Activated CD4-positive, alpha-beta T cell treated with anti-CD3 and anti-CD28 coated beads for 36 hours (primary cell): ENCODE measurements at places on chromosomes 1 and 21. TPM values are rescaled to one million over a fixed set of nuclear protein-coding genes. Genes with fewer than 3 reads are reported as not detected.

The FAM163A gene
- total RNA-seq, result not detected

The AURKAIP1 gene
- total RNA-seq, result 89.5 TPM

DNA sequence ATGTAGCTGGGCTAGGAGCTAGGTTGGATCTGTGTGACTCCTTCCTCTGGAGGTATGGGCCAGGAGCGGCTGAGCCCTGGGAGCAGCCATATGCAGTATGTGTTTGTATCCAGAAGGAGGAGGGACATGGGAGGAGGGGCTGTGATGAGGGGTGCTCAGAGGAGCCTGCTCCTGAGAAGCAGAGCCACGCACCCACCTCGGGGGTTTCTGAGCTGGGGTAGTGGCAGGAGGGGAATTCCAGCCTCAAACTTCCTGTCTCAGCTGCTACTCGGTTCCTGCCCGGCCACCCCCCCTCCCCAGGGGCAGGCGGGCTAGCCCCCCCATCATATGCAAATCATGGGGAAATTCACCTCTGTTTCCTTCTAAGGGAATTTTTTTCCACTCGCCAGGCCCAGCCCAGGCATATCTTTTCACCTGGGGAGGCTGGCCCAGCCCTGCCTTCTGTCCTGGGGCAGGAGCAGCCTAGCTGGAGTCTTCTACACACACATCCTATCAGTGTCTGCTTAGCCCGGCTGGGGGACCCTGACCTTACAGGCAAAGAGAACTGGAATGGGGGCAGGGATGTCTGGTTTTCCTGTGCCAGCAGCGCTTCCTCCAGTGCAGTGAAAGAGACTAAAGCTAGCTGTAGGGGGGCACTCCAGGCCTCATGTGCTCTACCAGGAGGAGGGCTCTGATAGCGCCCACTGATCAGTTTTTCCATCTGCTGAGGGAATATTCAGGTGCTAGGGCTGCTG lies 3.0 kb downstream of the ZC3H12A start:
- H3K4me1 ChIP-seq, result peaks cover 43% of the 10 kb centered on the region
- H3K36me3 ChIP-seq, result peaks cover 74% of the 10 kb centered on the region
- DNase-seq, result peak; percentile 90

- DNase-seq, result no peak
- H3K4me1 ChIP-seq, result no peaks in the 10 kb centered on the region
- H3K4me3 ChIP-seq, result no peak overlapping the region
- no peaks in the 10 kb centered on the region for H3K36me3 ChIP-seq
- H3K27me3 ChIP-seq, result peaks cover 4% of the 10 kb centered on the region
Observed at GRCh38 chr1:95263450-95263849, 29.4 kb downstream of the RWDD3 start.

- no peaks in the 10 kb centered on the region for H3K27me3 ChIP-seq
- peaks cover 22% of the 10 kb centered on the region for H3K4me1 ChIP-seq
- H3K4me3 ChIP-seq, result no peak overlapping the region
- no peak for DNase-seq
Observed at GRCh38 chr1:158145173-158145719, 35.4 kb upstream of the CD1D start.

The FAM177B gene
- total RNA-seq, result not detected

GRCh38 chr1:58939146-58939545 lies 155.3 kb upstream of the JUN start:
- no peak for DNase-seq
- no peak overlapping the region for H3K4me3 ChIP-seq
- H3K36me3 ChIP-seq, result no peaks in the 10 kb centered on the region
- no peak overlapping the region for H3K27ac ChIP-seq
- no peaks in the 10 kb centered on the region for H3K27me3 ChIP-seq

The MAP1LC3C gene
- not detected for total RNA-seq

- H3K4me3 ChIP-seq, result no peak overlapping the region
- no peaks in the 10 kb centered on the region for H3K4me1 ChIP-seq
- H3K27ac ChIP-seq, result no peak overlapping the region
- H3K27me3 ChIP-seq, result peaks cover 9% of the 10 kb centered on the region
Observed at GRCh38 chr1:74771913-74772515, 39.1 kb downstream of the TYW3 start.

The PADI3 gene
- total RNA-seq, result not detected

The PRDM16 gene
- 0.32 TPM for total RNA-seq

The FCRL2 gene
- total RNA-seq, result not detected

GRCh38 chr1:6675941-6676340 lies 25.7 kb downstream of the DNAJC11 start:
- H3K36me3 ChIP-seq, result peaks cover 43% of the 10 kb centered on the region
- H3K4me3 ChIP-seq, result no peak overlapping the region
- DNase-seq, result no peak
- H3K4me1 ChIP-seq, result no peaks in the 10 kb centered on the region
- no peaks in the 10 kb centered on the region for H3K27me3 ChIP-seq

DNA sequence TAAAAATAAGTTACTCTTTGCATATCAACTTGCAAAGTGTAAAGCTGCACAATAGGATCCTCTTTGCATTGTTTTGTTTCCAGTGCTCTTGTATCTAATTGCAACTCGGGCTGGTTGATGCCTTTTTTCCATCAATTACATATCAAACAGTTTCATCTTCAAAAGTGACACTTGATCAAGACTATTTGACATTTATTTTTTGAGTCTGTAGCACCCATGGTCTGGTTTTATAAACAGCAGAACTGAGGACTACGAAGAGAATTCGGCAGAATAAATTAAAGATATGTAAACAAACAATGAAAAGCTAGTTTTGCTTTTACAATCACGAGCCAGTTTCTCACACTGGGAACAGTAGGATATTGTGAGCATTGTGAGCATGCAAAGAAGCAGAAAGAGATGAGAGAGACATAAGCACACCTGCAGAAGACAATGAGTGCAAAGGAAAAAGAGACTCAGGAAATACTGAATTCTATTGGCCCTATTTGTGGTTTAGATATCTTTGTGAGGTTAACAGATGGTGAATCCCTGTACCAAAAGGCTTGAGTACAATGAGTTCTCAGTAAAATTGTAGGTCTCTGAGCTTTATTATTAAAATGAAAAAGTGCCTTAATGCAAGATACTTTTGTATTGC lies 45.4 kb downstream of the RPL5 start:
- peaks cover 13% of the 10 kb centered on the region for H3K36me3 ChIP-seq
- H3K27me3 ChIP-seq, result no peaks in the 10 kb centered on the region
- peak overlapping the region; percentile 83 for H3K27ac ChIP-seq
- peak overlapping the region; percentile 56 for H3K4me3 ChIP-seq

- no peak for DNase-seq
- H3K27ac ChIP-seq, result no peak overlapping the region
- no peaks in the 10 kb centered on the region for H3K4me1 ChIP-seq
- H3K4me3 ChIP-seq, result no peak overlapping the region
- no peaks in the 10 kb centered on the region for H3K36me3 ChIP-seq
Observed at GRCh38 chr1:103156966-103157365, 48.6 kb upstream of the COL11A1 start.

- H3K36me3 ChIP-seq, result peaks cover 24% of the 10 kb centered on the region
- H3K27me3 ChIP-seq, result no peaks in the 10 kb centered on the region
- no peak for DNase-seq
- H3K4me1 ChIP-seq, result no peaks in the 10 kb centered on the region
Observed at GRCh38 chr1:45569571-45569961, 14.3 kb upstream of the NASP start.

DNA sequence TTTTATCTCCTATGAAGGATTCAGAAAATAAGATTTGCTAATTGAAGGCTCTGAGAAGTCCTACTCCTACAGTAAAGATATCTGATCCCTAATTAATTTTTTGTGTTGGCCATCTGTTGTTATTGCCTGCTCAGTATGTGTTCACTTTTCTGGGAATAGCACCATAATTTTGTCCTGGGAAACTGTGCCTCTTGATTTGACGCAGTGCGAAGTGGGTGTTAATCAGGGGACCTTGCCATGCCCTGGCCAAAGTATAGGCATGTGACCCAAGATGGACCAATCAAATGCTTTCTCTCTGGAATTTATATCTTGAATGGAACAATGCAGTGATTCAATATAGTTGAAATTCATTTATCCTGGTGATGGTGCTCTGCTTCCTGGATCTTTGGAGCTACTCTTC lies 30.4 kb upstream of the GNG12 start:
- H3K36me3 ChIP-seq, result no peaks in the 10 kb centered on the region
- no peaks in the 10 kb centered on the region for H3K4me1 ChIP-seq
- H3K27ac ChIP-seq, result no peak overlapping the region
- peaks cover 26% of the 10 kb centered on the region for H3K27me3 ChIP-seq
- DNase-seq, result no peak
- H3K4me3 ChIP-seq, result no peak overlapping the region

The KCNH1 gene
- not detected for total RNA-seq

DNA sequence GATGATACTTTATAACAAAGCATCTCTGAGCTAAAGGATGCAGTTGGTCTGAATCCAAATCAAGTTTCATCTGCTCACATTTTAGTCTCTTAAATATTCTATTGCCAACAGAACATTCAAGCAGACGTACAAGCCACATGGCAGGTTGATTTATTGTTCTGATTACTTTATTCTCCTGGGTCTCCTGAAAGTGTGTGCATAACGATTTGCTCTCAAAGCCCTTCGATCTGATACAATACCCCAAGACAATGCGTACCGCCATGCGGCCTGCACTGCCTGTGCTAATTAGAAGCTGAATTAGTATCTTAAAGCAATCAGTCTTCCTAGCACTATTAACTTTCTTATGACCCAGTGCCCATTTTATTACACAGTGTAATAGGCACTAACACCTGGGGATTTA lies 56.9 kb downstream of the FHAD1 start:
- no peak overlapping the region for H3K27ac ChIP-seq
- peaks cover 6% of the 10 kb centered on the region for H3K27me3 ChIP-seq
- H3K36me3 ChIP-seq, result no peaks in the 10 kb centered on the region
- DNase-seq, result no peak
- H3K4me1 ChIP-seq, result no peaks in the 10 kb centered on the region

DNA sequence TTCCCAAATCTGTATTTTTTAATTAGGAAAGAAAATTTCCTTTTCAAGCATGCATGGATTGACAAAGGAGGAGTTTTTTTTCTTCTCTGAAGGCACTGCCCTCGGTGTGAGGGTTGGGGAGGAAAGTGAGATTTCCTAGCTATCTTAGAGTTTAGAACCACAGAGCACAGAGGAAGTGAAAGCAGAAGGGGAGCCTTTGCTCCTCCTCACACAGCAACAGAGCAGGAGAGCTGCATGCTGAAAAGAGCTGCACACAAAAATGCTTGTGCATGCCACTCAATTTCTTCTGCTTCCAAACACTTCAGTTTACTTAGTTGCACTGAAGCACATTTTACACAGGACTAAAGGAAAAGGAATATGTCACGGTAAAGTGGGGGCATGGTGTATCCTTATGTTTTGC lies 308.1 kb downstream of the GPATCH2 start:
- H3K27me3 ChIP-seq, result no peaks in the 10 kb centered on the region
- no peak for DNase-seq
- H3K4me3 ChIP-seq, result no peak overlapping the region
- no peak overlapping the region for H3K27ac ChIP-seq

DNA sequence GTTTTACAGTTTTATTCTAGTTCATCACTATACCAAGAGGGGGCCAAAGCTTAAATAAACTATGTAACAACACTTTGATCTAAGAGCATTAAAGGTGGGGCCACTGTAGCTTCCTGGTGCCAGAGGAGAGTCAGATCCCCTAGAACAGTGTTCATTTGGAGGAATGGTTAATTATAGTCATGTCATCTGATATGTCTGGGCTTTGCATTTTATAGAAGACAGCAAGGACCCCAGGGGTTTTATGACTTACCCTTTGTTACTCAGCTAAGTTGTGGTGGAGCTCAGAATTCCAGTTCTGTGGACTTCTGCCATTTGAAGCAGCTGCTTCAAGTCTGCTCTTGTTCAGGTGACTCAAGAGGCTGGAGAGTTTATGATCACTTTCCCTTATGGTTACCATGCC lies 16.7 kb downstream of the KDM4A start:
- no peak overlapping the region for H3K27ac ChIP-seq
- no peak for DNase-seq
- H3K36me3 ChIP-seq, result peaks cover 75% of the 10 kb centered on the region
- no peaks in the 10 kb centered on the region for H3K27me3 ChIP-seq

GRCh38 chr1:234840253-234840652 lies 230.3 kb upstream of the IRF2BP2 start:
- H3K4me3 ChIP-seq, result no peak overlapping the region
- no peak overlapping the region for H3K27ac ChIP-seq
- H3K36me3 ChIP-seq, result no peaks in the 10 kb centered on the region
